ENCODE measurements at places on chromosomes 6 and 20.

- no peak for DNase-seq
These were observed 13.0 kb downstream of the RPRD1B start for GRCh38 chr20:38046572-38046971.

GRCh38 chr6:39296745-39297640, 17.2 kb downstream of the KCNK17 start:
- peak; percentile 55 for DNase-seq

GRCh38 chr6:107496892-107497684, 7.2 kb downstream of the SOBP start:
- DNase-seq, result no peak

GRCh38 chr20:4720977-4721349, 746 bp upstream of the PRND start:
- no peak for DNase-seq

GRCh38 chr6:112198582-112198981, 55.8 kb downstream of the LAMA4 start:
- DNase-seq, result no peak

GRCh38 chr20:23568320-23568970, at the start of gene CST9L:
Gene CST9L, minus strand, starts transcription at chr20:23568484. Its CDS starts 34 bp downstream, at chr20:23568450.
- DNase-seq, result no peak

DNA sequence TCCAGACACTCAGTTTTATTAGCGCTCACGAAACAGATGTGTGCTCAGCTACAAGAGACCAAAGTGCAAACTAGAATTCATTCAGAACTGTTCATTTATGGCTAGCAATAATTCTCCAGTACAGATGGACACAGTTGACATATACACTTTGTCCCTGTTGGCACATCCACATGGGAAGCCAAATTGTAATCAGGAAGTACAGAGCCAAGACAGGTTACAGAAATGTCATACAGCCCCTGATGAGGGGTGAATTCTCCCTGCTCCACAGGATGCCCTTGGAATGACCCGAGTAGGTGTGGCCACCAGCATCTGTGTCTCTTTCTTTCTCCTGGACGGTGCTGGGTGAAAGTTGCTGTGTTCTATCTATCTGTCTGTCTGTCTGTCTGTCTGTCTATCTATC, 7.6 kb downstream of the DHX35 start:
- DNase-seq, result no peak

- no peak for DNase-seq
These were observed 31.8 kb upstream of the EMILIN3 start for GRCh38 chr20:41398408-41398807.

GRCh38 chr6:18019539-18020534, 32.4 kb upstream of the KIF13A start:
- DNase-seq, result no peak

DNA sequence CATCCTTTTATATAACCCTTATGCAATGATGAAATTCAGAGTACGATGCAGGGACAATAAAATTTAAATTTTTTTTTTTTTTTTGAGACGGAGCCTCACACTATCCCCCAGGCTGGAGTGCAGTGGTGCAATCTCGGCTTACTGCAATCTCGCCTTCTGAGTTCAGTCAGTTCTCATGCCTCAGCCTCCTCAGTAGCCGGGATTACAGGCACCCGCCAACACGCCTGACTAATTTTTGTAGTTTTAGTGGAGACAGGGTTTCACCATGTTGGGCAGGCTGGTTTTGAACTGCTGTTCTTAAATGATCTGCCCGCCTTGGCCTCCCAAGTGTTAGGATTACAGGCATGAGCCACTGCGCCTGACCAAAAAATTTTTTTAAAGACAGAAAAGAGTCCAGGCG, 15.2 kb downstream of the MTO1 start:
- DNase-seq, result no peak

DNA sequence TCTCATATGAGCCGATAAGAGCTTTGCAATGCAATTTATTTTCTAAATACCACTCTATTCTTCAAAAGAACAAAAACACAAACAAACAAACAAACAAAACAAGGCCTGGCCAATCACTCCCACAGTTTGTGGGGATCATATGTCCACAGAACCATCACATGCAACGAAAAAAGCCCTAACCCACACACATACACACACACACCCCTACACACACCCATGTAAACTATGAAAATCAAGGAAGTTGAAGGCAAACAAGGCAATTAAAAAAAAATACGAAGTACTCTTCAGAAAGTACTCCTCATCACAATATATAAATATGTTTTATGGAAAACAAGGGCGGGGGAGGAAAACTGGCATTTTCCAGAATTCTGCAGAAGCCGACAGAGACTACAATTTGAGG, 66.2 kb upstream of the PTGIS start:
- DNase-seq, result no peak

DNA sequence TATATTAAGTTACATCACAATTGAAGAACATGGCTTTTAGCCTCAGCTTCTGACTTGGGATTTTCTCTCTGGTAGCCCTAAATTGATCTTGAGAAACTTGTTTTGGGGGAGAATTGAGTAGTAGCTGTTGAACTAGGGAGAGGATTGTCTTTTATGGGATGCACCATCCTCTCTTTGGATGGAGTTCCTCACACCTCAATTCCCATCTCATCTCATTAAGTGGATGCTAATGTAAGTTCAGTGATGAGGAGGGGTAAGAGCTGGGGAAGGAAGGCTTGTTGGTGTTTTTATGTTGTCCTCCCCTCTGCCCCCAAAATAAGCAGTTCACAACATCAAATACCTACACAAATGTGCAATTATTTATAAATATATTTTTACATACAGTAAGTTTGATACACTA, 4.0 kb downstream of the GJA1 start:
- no peak for DNase-seq

GRCh38 chr6:28335040-28335563, 846 bp downstream of the ZSCAN31 start:
- no peak for DNase-seq

GRCh38 chr20:37911838-37912281, 8.9 kb downstream of the VSTM2L start:
- DNase-seq, result peak; percentile 80

GRCh38 chr6:148928811-148929210, 182.0 kb downstream of the UST start:
- no peak for DNase-seq

DNA sequence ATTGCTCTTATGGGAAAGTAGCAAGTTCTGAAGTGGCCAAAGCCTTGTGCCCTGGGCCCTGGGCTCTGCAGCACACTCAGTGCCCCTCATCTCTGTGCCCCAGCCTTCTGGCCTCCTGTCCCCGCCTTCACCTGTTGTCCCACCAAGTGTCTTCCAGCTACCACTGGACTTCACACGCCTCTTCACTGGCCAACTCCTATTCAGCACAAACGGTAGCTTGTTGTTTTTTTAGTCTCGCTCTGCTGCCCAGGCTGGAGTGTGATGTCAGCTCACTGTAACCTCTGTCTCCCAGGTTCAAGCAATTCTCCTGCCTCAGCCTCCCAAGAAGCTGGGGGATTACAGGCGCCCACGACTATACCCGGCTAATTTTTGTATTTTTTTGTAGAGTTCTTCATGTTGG, 4.8 kb downstream of the CCHCR1 start:
- no peak for DNase-seq

- no peak for DNase-seq
These were observed 35.9 kb downstream of the DUSP22 start for GRCh38 chr6:328136-328670.

DNA sequence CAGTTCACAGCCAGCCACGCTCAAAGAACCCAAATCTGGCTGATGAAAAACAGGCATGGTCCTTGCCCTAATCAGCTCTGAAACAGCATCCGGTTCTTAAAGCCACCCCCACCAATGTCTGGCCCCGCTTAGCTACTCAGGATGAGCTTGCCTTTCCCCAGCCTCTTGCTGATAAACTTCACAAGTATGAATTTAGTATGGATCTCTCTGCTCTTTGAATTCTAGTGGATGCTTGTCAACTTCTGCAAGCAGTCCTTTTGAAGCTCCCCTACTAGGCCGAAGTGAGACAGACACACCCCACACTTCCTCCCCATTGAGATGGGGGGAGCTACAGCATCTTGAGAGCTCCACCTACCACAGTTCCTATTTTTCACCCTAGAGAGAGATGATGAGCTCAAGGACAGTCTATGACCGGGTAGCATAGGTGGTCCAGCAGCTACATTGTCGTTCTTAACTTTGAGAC, 36.7 kb downstream of the EBF4 start:
- DNase-seq, result no peak

DNA sequence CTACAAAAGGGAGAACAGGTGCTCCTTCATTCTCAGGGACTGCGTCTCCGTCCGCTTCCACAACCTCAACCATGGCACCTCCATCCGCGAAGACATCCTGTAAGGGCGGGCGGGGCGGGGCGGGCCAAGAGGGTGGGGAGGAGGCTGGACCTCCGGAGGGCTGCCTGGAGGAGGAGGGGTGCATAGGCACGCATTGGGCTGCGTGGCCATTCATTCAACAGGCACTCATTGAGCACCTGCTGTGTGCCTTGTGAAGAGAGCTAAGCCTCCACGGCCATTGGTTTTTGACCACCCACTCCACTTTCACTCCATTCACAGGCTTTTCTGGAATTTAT, 435 bp downstream of the ZSWIM3 start:
- DNase-seq, result no peak

DNA sequence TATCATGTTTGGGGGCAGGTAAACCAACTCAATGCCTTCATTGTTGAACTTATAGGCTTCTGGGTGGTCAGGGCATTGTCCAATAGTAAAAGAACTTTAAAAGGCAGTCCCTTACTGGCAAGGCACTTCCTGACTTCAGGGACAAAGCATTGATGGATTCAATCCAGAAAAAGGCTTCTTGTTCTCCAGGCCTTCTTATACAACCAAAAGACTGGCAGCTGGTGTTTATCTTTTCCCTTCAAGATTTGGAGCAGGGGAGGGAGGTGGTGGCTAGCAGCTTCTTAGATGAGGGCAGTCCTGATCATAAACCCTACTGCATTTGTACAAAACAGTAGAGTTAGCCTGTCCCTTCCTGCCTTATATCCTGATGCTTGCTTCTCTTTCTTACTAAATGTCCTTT, 57.5 kb downstream of the NCOA3 start:
- DNase-seq, result no peak

DNA sequence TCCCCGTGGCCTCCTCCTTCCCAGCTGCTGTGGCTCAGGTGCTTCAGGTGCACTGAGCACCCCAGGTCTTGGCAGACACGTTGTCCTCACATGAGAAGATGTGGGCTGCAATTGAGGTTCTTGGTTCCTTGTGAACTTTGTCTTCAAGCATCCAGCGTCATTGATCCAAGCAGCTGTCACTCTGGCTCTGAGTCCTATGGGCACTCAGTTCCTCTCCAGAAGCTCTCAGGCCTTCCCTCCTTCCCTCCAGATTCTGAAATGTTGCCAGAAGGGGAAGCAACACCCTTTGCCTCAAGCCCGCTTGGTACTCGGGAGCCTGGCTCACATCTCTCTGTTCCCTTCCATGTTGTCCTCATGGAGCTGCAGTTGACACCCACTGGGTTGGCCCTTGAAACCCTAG, 8.4 kb upstream of the MRGBP start:
- no peak for DNase-seq

DNA sequence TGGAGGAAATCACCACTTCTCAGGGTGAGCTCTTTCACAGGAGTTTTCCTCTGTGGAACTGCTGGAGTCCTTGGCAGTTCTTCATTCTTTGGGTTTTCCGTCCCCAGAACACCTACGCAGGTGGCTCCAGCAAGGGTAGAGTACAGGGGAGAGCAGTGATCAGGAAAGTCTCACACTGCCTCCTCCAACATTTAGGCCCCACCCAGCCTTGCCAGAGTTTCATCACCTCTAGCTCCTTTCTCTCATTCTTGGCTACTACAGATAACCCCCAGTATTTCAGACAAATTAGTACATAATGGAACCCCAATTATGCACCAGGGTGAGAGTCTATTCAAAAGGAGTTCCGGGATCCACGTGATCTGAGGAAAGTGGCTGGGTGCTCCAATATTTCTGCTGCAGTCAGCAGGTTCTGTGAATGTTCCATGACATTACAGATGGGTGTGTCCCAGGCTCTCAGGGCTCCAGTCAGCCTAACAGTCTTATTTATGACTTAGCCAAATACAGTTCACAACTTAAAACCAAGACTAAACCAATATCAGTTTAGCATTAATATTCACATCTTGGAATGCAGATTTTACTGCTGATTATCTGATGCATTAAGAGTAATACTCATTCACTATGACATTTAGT, 44.6 kb downstream of the GPR63 start:
- no peak for DNase-seq

- no peak for DNase-seq
These were observed 261.4 kb downstream of the ZNF217 start for GRCh38 chr20:53332022-53332837.

- no peak for DNase-seq
These were observed 256.9 kb upstream of the PLCB4 start for GRCh38 chr20:8811801-8812594.

DNA sequence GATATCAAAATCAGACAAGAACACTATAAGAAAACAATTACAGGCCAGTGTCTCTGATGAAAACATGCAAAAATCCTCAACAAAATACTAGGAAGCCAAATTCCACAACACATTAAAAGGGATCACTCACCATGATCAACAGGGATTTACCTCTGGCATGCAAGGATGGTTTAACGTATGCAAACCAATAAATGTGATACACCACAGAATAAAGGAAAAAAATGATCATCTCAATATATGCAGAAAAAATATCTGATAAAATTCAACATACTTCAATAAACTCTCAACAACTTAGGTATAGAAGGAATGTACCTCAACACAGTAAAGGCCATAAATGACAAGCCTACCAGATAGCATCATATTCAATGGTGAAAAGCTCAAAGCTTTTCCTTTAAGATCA, 66.6 kb downstream of the SHPRH start:
- no peak for DNase-seq

DNA sequence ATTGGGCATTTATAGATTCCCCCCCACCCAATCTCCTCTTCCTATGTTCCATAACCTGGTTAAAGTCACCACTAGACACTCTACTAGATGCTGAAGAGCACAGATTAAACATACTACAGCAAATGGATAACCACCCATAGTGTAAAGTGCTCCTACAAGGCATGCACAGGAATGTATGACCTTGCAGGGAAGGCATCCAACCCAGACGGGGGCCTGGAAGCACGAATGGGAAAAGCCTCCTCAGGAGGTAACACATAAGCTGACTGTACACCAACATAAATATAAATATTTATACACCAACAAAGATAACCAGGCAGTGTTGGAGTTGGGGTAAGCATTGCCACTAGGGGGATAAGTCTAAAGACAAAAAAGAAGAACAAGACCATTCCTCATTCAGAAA, 691.7 kb downstream of the GRIK2 start:
- DNase-seq, result no peak

DNA sequence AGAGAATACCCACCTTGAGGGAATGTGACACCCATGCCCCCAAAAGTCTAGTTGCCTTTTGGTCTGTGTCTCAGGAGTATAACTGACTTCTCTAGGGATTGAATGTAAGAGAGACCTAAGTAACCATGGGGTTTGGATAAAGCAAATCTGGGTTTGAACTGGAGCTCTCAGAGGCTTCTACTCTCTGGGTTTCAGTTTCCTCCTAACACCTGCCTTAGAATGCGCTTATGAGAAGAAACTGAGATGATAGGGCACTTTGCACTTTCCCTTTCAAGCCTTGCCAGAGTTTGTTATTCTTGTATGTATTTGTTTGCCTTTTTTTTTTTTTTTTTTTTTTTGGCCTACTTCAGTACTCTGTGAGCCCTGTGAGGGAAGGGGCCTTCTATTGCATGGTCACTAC, 19.4 kb downstream of the SDHAF4 start:
- DNase-seq, result no peak

Measured in right forelimb (tissue), 1 donor.